ENCODE measurements at places on chromosomes 1 and 21.

- no peak for DNase-seq
Observed at GRCh38 chr1:20188455-20188817, 2.1 kb upstream of the PLA2G2C start.

- peak; percentile 19 for DNase-seq
Observed at GRCh38 chr21:29340228-29340627, 41.5 kb downstream of the BACH1 start.

GRCh38 chr1:204842892-204843291 is 27.8 kb upstream of the NFASC start:
- no peak for DNase-seq

DNA sequence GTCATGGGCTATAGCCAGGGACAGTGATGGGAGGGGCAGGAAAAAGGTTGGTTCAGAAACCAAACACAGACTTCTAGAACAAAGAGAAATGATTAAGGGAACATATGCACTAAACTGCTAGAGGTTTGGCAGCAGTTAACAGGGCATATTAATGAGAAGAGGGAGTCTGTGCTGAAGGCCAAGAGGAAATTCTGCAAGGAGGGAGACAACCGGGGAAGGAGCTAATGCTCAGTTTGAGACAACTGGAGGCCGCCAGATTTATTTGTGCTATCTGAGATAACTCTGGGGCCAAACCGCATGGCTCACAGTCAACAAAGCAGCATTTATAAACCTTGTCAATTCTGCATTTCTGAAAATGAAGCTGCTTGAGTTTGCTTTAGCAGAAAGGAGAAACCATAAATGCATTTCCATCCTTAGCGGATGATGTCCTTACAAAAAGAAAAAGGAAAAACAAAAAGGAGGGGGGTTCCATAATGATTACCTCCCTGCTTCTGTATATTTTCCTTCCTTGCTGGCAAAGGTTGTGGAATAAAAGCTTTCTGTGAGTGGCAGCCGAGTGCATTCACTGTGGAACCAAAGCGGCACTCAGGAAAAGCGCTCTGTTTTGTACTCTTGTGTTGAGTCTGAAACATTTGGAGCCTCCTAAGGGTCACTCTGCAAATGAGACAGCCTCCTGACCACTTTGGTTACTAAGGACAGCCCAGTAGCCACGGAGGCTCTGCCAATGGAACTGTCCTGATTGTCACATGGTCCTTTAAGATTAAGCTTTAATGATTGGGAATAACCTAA is 70.3 kb downstream of the SIM2 start:
- DNase-seq = peak; percentile 66

GRCh38 chr1:153789478-153790034 is 14.3 kb downstream of the SLC27A3 start:
- peak; percentile 45 for DNase-seq

DNA sequence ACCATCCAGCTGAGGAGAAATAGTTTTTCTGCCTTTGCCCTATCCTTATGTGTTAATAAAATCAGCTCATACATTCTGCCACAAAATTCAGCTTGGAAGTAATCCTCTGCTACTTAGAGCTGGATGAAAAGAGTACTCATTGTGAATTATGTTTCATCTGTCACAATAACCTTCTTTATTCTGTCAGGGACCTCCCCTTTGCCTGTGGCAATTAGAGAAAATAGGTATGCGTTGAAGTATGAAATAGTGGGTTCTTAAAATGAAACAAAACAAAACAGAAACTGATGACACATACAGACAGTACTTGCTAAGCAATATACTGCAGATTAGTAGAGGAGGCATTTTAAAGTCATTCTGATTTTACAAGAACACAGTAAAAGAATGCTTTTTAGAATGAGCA is 578.5 kb downstream of the USP25 start:
- DNase-seq = peak; percentile 61

- DNase-seq = peak; percentile 56
Observed at GRCh38 chr1:88060750-88061491, 623.2 kb upstream of the PKN2 start.

DNA sequence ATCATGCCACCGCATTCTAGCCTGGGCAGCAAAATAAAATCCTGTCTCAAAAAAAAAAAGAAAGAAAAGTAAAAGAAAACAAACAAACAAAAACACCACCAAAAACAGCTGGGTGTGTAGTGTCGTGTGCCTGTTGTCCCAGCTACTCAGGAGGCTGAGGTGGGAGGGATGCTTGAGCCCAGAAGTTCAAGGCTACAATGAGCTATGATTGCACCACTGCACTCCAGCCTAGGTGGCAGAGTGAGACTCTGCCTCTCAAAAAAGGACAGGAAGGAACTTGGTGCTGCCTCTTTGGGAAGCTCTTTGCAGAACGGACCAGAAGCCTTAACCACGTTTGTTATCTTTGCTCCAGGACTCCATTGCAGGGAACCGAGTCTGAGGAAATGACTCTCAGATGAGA is 11.0 kb downstream of the KIF17 start:
- no peak for DNase-seq

GRCh38 chr1:32200226-32201010 is at the start of gene CCDC28B:
TSS of gene CCDC28B (plus strand) at chr1:32200595. CDS start at chr1:32201936, 1,341 bp downstream.
- DNase-seq = peak; percentile 84

DNA sequence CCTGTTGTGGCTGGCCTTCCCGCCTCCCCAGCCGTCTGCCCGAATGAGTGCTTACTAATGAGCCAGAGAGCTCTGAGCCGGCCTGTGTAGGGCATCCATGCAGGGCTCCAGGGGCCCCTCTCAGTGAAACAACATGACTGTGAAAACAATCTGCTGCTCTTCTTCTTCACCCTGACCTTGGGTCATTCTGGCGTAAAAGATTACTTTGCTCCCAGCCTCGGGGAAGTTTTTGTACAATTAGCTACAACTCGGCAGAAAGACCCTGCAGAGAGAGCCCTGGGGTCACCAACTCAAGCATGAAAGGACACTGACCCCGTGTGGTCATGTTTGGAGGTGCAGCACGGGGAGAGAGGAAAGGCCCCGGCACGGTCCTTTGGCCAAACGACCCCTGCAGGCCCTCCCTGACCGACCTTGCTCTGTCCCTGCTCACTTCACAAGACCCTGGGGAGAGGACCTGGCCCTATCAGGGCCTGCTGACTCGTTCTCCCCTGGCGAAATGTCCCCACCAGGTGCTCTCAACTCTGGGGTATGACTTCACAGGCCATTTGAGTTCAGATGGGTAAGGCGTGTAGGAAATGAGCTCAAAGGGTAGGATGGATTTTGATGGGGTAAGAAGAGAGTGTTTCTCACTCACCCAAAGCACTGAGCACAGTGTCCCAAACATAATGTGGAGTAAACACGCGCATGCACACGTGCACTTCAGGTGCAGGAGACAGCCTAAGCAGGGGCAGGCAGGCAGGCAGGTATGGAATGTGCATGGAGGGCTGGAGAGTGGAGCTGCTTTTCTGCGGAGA is 22.9 kb upstream of the FAM20B start:
- peak; percentile 92 for DNase-seq

GRCh38 chr1:226599636-226600238 is 51.2 kb downstream of the STUM start:
- no peak for DNase-seq

GRCh38 chr1:232737917-232738316 is 67.3 kb upstream of the MAP10 start:
- peak; percentile 44 for DNase-seq

GRCh38 chr1:206030714-206031113 is 7.0 kb upstream of the CTSE start:
- peak; percentile 87 for DNase-seq

DNA sequence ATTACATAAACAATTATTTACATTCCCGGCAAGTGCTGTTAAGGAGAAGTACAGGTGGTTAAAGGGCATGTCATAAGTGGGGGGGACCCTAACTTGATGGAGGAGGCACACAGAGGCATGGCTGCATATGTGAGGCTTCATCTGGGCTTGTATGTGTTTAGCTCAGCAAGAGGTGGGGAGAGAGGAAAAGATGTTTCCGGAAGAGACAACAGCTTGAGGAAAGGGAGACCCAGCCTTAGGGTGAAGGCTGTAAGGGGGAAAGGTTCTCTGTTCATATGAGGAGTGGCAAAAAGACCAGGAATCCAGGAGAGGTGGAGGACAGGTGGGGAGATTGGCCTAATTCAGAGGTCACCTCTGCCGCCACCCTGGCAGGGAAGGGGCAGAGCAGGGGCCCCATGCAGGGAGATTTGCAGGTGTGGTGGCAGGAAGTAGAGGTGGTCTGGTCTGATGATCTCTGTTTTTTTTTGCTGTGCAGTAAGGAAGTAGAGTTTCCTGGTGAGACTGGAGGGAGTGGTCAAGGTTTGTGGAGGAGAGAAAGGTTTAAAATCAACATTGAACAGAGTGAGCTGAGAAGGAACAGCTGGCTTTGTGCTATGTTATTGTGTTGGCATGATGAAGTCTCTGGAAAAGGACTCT is 9.0 kb downstream of the TRAF5 start:
- DNase-seq = no peak

GRCh38 chr21:42021371-42022090 is 11.4 kb upstream of the ZBTB21 start:
- DNase-seq = no peak

GRCh38 chr1:24481101-24481500 is 21.5 kb upstream of the RCAN3 start:
- DNase-seq = peak; percentile 12

GRCh38 chr1:99644279-99645004 is 1.5 kb upstream of the PALMD start:
- no peak for DNase-seq

- DNase-seq = no peak
Observed at GRCh38 chr1:51819810-51820209, 58.7 kb downstream of the NRDC start.

- no peak for DNase-seq
Observed at GRCh38 chr1:48611841-48612240, 139.8 kb upstream of the SPATA6 start.

- no peak for DNase-seq
Observed at GRCh38 chr1:31891280-31891679, 46.9 kb downstream of the PTP4A2 start.

DNA sequence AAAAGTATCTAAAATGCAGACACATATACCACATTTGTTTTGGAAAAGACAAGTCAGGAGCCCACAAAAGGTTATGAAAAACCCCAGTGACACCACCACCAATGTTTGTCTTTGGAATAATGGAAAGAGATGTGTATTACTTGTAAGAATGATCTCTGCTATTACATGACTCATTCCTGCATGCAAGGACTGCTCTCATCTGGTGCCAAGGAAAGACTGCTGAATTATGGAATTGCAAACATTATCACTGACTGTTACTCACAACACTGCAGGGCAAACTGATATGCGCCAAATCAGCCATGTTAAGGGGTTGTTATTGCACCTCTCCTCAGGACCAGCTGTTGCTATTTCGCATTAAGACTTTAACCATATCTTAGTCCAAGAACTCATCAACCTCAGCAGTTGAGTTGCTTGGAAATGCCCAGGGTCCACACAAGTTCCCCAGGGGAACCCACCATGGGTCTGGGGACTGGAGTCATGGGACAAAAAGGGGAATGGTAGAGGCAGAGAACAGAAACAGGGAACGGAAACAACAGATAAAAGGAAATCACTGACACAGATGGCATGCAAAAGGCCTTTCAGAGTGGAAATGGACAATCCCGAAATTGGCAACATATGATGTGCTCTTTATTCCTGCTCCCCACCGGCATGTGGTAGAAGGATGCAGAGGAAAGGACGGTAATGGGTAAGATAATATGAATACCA is 34.4 kb downstream of the CAPZB start:
- DNase-seq = peak; percentile 72

DNA sequence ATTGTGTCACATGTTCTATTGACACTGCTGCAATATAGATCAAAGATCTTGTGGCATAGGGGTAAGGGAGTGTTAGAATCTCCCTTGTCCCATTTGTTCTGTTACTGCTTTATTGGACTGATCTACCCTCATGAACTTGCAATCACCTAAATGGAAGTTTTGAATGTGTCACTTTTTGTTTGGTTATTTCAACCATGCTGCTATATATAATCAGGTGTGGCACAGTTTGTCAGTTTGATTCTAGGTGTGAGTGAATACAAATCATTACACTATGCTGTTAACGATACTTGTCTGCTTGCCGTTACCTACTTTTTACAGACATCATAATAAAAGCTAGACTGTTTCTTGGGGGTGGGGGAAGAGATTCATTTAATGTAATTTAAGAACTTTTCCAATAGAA is 82.6 kb downstream of the MAB21L3 start:
- DNase-seq = no peak

Data from tongue (tissue), 3 donors.